Esophagus (tissue), 2 donors: ENCODE measurements at places on chromosomes 16 and 17. TPM values are rescaled to one million over a fixed set of nuclear protein-coding genes. Genes with fewer than 3 reads are reported as not detected.

Gene SOCS3
- 6.6 TPM for polyA plus RNA-seq

Gene SEZ6L2
- 0.35 TPM for polyA plus RNA-seq

Gene TBC1D3I
- polyA plus RNA-seq = 0.38 TPM

Gene WNK4
- 12.8 TPM for polyA plus RNA-seq

Gene BCAR1
- 20.2 TPM for polyA plus RNA-seq

Gene ABCA10
- polyA plus RNA-seq = 2.5 TPM

Gene CXCL16
- polyA plus RNA-seq = 10.9 TPM

Gene SLC16A13
- polyA plus RNA-seq = 4.8 TPM

Gene KRT27
- polyA plus RNA-seq = 0.05 TPM

Gene HOXB1
- 0.29 TPM for polyA plus RNA-seq

Gene MYH1
- polyA plus RNA-seq = 0.01 TPM

Gene TP53TG3C
- polyA plus RNA-seq = 0.06 TPM

Gene MIEF2
- polyA plus RNA-seq = 7.6 TPM

Gene MGRN1
- polyA plus RNA-seq = 10.9 TPM

Gene NPIPB5
- polyA plus RNA-seq = 38.9 TPM

Gene KLHL10
- 0.22 TPM for polyA plus RNA-seq

Gene CD300LB
- polyA plus RNA-seq = 0.11 TPM

Gene SPNS3
- polyA plus RNA-seq = 0.36 TPM

Gene MPP3
- polyA plus RNA-seq = 5.6 TPM

Gene ADPRM
- polyA plus RNA-seq = 3.5 TPM

Gene FBXW10
- 0.39 TPM for polyA plus RNA-seq

Gene PIK3R6
- 0.39 TPM for polyA plus RNA-seq

Gene NDE1
- 11.6 TPM for polyA plus RNA-seq

Gene HCFC1R1
- polyA plus RNA-seq = 58.8 TPM

Gene ODAD4
- polyA plus RNA-seq = 0.31 TPM

Gene KRTAP4-3
- polyA plus RNA-seq = not detected

Gene KRTAP4-7
- polyA plus RNA-seq = not detected

Gene SLC35G6
- polyA plus RNA-seq = not detected

Gene CSH2
- not detected for polyA plus RNA-seq

Gene MRM1
- polyA plus RNA-seq = 4.6 TPM
